Trophoblast cell (in vitro differentiated cells and primary cell): ENCODE measurements at places on chromosomes 3 and 15.

- no peak for DNase-seq
Observed at GRCh38 chr15:40495516-40495915, 24.7 kb downstream of the CHST14 start.

GRCh38 chr15:39922462-39923092, 2.5 kb upstream of the GPR176 start:
- no peak for DNase-seq

GRCh38 chr3:169146179-169146665, 517.3 kb downstream of the MECOM start:
- DNase-seq, result peak; percentile 7

DNA sequence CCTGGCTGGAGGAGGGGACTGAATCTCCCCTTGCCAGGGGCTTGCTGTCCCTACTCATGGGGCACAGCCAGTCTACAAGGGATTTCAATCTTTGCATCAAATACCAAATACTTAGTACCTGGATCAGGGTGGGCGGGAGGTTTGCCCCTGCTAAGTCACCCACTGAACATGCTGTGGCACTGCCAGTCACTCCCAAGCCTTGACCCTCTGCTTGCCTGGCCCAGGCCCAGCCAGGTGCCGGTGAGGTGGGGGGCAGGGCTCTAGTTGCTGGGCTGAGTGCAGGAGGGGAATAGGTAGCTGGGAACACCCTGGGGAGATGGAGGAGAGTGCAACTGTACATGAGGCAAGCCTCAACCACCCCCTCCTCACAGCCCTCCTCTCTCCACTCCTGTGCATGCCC, 136.3 kb upstream of the LRTM1 start:
- no peak for DNase-seq

DNA sequence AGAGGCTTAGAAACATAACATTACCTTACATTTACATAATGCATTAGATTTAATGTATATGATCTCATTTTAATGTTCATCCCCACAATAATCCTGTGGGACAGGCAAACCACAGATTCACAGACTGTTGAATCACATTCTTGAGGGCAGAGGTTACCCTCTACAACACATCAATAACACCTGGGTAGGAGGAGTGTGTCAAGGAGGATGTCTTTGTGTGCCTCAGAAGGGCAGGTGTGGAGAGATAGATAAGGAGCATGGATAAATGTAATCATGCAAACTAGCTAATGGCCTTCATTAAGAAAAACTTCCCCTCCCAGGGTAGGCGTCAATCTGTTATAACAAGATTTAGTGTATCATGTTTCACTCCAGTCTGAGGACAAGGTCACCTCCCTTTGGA, 12.9 kb upstream of the MB21D2 start:
- no peak for DNase-seq

- DNase-seq, result peak; percentile 26
Observed at GRCh38 chr15:83108266-83109219, 1.1 kb downstream of the TM6SF1 start.

DNA sequence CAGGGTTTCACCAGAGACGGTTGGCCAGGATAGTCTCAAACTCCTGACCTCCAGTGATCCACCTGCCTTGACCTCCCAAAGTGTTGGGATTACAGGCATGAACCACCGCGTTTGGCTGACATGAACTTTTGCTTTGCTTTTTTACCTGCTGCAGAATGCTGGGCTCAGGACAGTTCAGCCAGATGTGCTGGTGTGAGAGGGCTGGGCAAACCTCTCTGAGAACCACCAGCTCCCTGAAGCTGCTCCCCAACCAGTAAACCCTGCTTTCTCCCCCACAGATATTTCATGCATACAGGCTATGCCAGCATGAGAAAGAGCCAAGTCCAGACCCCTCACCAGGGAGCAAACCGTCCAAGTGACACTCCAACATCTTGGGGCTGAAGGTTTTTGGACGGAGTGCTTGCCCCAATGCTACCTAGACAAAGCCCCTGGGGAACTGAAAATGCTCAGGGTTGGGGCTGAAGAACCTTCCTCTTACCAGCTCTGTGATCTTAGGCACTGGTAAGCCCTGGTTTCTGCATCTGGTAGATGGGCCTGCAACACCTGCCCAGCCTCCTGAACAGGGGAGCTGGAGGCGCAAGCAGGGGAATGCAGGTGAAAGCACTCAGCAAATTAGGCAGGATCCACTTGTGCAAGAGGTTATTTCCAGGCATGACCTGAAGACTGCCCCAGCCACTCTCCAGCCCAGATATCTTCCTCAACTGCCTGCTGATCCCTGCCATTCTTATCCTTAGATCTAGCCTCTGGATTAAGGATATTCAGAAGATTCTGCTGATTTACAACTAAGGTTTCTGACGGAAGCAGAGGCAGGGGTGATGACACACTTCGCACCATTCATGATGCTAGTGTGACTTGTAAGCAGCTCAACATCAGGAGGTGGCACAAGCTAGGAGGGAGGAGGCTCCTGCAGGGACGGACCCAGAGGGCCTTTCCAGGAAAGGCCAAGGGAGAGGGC, 78.8 kb downstream of the TLE3 start:
- no peak for DNase-seq

DNA sequence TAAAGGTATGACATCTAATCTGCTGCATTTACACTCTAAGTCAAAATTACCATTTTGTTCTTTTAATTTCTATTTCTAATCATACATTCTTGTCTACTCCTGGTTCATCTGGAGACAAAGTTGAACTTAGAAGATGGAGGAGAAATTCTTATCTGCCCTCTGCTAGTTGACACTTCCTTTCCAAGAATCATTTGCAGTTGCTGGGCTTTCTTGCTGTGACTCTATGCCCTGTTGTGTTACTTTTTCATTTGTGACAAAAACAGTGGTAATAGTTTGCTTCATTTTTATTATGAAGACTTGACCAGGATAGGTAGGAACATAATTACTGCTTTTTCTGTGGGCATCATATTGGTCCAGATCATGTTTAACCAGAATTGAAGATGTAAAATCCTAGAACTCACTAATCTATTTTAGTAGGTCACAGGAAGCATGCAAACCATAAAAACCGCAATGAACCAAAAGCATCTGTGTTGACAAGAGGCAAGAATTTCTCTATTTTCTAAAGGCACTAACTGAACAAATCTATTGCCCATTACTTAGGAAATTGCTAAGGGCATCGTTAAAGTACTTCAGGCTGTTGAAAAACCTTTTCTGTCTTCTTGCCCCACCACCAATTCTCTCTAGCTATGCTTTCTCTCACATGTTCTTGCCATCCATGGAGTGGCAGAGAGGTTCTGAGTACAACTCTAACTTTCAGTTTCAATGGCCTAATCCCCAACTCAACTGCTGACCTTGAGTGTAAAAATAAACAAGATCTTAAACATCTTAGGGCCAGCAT, 4.2 kb upstream of the CCR2 start:
- no peak for DNase-seq

GRCh38 chr15:66071160-66071920, 182.2 kb downstream of the MEGF11 start:
- no peak for DNase-seq

- DNase-seq, result no peak
Observed at GRCh38 chr15:61753018-61753710, 307.1 kb downstream of the VPS13C start.

DNA sequence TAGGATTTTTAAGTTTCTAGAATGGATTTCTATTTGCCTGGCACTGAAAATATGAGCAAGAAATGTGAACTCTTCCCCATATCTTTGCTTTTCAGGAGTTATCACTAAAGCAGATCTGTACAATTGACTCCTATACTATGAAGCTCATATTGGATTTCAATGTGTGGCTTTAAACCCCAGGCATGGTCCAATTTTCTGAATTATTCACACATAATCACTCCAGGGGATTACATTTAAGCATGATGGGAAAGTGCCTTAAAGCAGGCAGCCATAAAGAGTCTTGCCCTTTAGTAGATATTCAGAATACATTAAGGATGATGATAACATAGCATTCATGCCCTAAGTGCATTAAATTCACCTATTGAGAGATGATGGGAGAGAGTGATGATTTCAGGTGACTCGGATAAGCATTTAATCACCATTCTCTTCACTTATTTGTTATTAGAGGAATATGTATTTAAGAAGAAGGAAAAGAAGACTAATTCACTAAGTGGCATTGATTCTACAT, 331.8 kb upstream of the ROBO1 start:
- no peak for DNase-seq

DNA sequence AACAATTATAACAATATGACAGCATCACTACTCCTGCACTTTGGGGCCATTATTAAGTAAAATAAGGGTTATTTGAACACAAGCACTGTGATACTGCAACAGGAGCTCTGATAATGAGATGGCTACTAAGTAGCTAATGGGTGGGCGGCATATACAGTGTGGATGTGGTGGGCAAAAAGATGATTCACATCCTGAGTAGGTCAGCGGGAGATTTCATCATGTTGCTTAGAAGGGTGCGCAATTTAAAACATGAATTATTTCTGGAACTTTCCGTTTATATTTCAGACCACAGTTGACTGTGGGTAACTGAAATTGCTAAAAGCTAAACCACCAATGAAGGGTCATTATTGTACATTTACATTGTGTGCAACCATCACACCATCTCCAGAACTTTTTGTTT, 42.3 kb downstream of the FBXO22 start:
- no peak for DNase-seq

- no peak for DNase-seq
Observed at GRCh38 chr3:11930084-11930483, 74.1 kb upstream of the SYN2 start.

- no peak for DNase-seq
Observed at GRCh38 chr3:162443376-162443775, 946.8 kb downstream of the OTOL1 start.

GRCh38 chr15:33400941-33401340, 90.2 kb downstream of the RYR3 start:
- no peak for DNase-seq

DNA sequence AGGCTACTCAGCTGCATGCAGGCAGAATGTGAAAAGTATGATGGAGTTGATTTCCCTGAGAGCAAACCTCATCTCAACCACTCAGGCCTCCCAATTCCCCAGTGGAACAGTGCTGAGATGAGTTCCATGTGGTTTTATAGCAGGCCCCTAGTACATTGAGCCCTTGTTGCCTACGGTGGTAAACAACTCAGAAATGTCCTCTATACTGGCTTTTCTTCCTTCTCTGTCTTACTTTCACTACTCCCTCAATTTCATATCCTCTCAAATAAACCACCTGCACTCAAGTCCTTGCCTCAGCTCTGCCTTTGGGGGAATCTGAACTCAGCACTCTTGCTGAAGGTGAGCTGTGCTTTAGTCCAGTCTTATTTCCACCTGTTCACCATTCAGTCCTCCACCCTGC, 399.9 kb downstream of the PDCD6IP start:
- no peak for DNase-seq

DNA sequence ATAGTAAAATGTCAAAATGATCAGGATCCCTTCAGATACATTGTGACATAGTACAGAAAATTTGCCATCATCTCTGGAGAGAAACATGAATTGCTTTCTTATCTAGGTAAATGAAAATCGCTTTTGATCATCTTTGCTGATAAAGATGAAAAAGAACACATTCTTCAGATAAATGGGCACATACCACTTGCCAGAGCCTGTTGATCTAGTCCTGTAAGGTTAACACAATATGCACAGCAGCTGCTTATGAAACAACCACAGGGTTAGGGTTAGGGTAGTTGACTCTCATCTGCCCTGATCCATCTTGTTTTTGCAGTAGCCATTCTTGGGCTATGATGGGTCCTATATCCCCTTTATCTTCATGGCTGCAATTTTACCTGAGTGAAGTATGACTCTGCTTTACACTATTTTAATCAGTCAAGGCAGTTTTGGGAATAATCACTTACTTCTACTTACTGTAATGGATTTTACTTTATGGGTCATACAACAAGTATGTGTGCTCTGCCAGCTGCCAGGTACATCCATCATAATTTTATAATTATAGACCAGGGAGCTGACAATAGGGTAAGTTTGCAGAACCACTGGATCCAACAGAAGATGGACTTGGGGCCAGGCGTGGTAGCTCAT, 12.6 kb upstream of the SPINK8 start:
- peak; percentile 90 for DNase-seq

- no peak for DNase-seq
Observed at GRCh38 chr3:156723182-156723619, 48.8 kb downstream of the TIPARP start.

- no peak for DNase-seq
Observed at GRCh38 chr15:38843051-38843501, 278.5 kb upstream of the RASGRP1 start.

- no peak for DNase-seq
Observed at GRCh38 chr15:96701443-96701842, 370.9 kb downstream of the NR2F2 start.

- DNase-seq, result no peak
Observed at GRCh38 chr3:53858096-53858741, 11.9 kb downstream of the IL17RB start.

- no peak for DNase-seq
Observed at GRCh38 chr15:50068016-50068415, 51.0 kb downstream of the ATP8B4 start.

GRCh38 chr3:132637590-132637989, 22.0 kb downstream of the ACAD11 start:
- DNase-seq, result peak; percentile 64

DNA sequence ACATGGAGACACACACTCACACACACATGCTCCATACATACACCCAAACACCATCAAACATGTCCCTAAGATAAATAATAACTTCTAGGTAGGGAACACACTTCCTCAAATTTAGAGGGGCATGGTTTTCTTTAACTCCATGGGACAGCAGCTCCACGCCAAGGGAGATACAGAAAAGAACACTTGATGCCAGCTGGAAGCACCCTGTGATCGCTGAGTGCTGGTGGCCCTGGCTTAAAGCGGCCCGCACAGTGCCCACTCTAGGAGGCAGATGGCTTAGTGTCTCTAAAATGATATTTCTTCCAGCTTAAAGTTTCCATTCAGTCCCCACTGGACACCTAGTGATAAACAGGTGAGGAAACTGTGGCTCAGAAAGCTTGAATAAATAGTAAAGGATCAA, 232.9 kb downstream of the UACA start:
- no peak for DNase-seq

DNA sequence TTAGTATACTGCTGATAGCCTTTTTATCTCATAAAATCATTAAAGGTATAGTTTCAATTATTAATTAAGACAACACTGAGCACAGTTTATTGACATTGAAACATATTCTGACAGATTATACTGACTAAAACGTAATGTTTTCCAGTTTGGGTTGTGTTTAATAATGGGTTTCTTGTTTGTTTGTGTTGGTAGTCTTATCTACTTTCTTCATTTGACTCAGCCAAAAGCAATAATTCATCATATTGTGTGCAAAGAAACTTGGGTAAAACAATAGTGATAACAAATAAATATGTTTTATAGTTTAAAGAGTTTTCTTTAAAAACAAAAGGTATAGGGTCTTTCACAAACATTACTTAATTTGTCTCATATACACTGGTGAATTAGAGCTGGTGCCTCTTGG, 629.2 kb upstream of the AGTR1 start:
- no peak for DNase-seq

GRCh38 chr3:107976202-107976800, 114.5 kb downstream of the CD47 start:
- DNase-seq, result no peak

DNA sequence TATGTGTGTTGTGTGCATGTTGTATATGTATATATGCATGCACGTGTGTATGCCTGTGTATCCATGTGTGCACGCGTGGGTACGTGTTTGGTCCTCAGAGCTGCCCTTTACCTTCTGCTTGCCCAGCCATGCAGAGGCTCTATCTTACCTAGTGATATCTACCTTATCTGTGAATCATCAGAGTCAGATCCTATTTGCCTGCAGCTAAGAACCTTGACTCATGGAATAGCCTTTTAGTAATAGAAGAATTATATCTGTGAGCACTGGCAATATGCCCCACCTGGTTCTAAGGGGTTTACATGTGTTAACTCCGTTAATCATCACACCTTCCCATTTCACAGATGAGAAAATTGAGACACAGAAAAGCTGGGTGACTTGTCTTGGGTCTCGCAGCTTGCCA, 11.0 kb downstream of the PGPEP1L start:
- no peak for DNase-seq
